ENCODE measurements at places on chromosomes 16 and 17.

- DNase-seq, result no peak
Measured at GRCh38 chr16:6018848-6019489, 921.4 kb upstream of the EEF2KMT start.

GRCh38 chr16:73054125-73054484, 6.2 kb upstream of the ZFHX3 start:
- DNase-seq, result no peak

- DNase-seq, result no peak
Measured at GRCh38 chr17:32931686-32932085, 3.7 kb downstream of the TMEM98 start.

DNA sequence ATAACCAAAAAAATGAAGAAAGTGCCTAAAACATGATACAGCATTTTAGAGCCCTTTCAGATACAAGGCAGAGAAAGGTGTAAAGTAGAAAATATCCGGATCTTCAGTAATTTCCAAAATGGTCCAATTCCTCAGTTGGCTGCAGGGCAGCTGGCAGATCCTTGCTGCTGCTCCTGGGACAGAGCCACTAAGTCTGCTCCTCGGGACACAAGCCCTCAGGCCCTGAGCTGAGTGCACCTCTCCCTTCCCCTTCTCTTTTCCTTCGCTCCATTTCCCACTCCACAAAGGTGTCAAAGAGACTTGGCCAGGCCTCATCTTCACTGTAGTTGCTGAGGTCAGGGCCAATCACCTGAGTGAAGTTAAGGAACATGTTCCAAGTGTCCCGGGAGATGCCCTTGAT, 40.5 kb downstream of the DCUN1D3 start:
- DNase-seq, result no peak

DNA sequence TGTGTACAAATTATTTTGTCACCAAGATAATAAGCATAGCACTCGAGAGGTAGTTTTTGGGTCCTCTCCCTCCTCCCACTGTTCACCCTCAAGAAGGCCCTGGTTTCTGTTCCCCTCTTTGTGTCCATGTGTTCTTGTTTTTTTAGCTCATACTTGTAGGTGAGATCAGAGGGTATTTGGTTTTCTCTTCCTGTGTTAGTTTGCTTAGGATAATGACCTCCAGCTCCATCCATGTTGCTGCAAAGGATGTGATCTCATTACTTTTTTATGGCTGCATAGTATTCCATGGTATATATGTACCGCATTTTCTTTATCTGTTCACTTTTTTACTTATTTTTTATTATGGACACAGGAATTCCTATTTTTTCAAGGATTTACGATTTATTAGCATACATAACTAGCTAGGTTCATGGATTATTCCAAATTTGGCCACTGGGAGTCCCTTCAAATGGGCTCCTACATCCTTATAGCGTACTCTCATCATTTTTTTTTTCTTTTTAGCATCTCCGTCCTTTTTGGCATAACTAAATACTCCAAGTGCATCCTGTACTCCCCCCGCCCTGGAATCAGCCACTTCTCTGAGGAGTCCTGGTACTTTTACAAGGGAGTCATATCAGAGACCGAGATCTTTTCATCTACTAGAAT, 7.3 kb downstream of the TADA2A start:
- DNase-seq, result no peak

GRCh38 chr16:60271025-60271771, 1537.1 kb upstream of the GOT2 start:
- no peak for DNase-seq

GRCh38 chr16:70604407-70605282, 41.7 kb upstream of the IL34 start:
- no peak for DNase-seq

DNA sequence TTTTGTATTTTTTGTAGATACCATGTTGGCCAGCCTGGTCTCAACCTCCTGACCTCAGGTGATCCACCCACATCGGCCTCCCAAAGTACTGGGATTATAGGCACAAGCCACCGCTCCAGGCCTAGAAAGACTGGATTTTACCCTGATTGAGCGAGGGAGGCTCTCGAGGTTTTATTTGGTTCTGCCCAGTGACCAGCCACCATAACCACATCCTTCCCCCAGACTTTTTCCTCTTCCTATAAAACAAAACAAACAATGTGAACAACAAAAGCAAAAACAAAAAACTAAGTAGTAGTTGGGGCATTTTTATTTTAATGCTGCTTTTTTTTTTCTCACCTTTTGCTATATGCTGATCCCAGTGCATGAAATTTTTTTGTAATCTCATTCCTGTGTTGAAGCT, 509.6 kb downstream of the MAF start:
- DNase-seq, result no peak

DNA sequence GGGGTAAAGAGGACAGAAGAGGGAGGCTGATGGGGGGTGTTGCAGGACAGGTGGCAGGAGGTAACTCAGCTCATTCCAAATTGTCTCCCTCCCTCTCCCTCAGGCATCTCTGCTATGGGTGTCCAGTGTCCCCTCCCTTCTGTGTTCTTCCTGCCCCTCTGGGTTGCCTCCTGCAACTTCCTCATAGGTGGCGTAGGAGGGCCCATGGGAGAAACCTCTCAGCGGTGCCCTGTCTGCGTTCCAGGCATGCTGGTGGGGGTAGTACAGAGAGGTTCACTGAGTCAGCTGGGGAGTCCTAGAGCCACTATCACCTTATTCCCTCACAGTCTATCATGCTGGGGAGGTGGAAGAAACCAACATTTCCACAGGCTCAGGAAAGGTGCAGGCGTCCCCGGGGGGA, 14.7 kb upstream of the ODF4 start:
- no peak for DNase-seq

DNA sequence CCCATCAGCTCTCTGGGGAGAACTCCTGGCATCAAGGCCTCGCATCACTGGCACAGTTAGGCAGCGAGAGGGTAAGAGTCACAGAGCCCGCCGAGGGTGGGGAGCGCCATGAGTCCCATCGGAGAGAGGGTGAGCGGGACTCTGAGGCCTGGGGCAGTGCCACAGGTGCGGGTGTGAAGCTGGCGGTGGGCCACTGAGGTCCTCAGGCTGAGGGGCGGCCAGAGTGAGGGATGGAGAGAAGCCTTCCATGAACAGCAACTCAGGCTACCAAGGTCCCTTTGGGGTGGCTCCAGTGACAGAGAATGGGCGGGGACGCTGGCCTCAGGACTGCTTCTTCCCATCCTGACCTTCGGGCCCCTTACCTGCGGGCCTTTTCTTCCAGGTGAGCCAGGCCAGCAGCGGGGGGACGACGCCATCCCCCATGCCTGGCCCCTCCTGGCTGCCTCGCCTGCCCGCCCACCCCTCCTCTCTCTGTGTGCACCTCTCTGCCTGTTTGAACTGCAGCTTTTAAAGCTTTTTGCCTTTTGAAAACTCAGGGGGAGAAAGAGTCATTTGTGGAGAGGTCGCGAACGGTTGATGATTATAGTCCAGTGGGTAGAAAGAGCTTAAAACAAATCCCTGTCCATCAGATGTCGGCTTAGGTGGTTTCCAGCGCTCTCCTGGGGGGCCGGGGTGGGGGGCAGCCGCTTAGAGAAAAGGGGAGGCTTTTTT, 149.3 kb upstream of the GSE1 start:
- DNase-seq, result no peak

DNA sequence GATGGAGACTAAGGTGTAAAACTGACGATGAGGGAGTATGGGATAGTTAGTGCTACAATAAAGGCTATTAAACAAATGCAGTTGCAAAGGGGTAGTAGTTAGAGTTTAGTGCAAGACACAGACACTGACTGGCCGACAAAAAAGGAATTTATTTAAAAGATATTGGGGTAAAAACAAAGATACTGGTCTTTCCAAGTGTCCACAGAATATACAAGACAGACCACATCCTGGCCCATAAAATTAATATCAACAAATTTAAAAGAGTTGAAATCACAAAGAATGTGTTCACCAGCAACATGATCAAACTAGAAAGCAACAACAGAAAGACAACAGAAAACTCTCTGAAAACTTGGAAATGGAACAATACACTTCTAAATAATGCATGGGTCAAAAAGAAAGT, 54.7 kb downstream of the CFDP1 start:
- DNase-seq, result no peak

DNA sequence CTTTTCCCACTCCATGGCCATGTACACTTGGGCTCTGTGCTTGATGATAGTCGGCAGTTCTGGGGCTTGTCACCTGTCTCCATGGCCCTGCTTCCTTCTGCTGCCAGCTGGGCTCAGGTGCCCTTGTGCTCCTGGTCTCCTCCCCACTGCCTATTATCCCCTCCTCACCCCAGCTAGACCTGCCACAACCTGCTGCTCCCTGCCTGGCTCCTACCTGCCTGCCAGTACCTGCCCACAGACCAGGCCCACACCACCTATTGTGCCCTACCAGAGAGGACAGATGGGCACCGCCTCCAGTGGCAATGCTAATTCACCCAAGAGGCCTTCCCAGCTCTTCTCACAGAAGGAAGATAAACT, 538 bp upstream of the RAPGEFL1 start:
- DNase-seq, result no peak

DNA sequence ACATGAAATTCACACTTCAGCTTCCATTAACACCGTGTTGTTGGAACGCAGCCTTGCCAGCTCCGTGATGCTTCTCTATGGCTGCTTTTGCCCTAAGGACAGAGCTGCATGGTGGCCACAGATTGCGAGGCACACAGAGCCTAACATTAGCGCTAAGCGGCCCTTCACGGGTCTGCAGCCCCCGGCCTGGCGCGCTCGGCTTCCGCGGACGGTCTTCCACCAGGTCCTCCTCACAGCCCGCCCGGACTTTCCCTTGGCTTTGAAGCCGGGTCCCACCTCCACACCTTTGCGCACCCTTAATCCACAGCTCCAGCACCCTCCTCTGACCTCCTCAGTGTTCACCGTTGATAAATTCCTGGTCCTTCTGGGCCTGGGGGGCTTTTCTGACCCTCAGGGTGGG, 19.6 kb downstream of the SCGB1C2 start:
- no peak for DNase-seq

DNA sequence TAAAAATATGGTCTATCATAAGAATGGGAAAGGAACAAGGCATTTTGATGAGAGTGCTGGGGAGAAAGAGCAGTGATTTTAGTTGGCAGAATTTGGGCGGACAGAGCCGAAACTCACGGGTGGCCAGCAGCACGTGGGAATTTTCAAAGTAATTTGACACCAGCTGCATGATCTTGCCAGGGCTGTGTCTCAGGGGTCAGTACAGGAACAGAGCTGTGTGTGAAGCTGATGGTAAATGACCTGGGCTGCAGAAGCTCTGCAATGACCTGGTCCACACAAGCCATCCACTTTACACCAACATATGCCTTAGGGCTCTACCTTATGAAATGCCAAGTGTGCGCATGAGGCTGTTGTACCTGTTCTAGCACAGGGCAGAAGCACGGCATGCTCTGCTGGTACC, 112.0 kb downstream of the ZFHX3 start:
- no peak for DNase-seq

- no peak for DNase-seq
Measured at GRCh38 chr16:85466304-85466700, 146.8 kb upstream of the GSE1 start.

- no peak for DNase-seq
Measured at GRCh38 chr17:45828171-45828570, 16.5 kb upstream of the SPPL2C start.

GRCh38 chr17:9628509-9628908, 16.8 kb upstream of the USP43 start:
- DNase-seq, result no peak

DNA sequence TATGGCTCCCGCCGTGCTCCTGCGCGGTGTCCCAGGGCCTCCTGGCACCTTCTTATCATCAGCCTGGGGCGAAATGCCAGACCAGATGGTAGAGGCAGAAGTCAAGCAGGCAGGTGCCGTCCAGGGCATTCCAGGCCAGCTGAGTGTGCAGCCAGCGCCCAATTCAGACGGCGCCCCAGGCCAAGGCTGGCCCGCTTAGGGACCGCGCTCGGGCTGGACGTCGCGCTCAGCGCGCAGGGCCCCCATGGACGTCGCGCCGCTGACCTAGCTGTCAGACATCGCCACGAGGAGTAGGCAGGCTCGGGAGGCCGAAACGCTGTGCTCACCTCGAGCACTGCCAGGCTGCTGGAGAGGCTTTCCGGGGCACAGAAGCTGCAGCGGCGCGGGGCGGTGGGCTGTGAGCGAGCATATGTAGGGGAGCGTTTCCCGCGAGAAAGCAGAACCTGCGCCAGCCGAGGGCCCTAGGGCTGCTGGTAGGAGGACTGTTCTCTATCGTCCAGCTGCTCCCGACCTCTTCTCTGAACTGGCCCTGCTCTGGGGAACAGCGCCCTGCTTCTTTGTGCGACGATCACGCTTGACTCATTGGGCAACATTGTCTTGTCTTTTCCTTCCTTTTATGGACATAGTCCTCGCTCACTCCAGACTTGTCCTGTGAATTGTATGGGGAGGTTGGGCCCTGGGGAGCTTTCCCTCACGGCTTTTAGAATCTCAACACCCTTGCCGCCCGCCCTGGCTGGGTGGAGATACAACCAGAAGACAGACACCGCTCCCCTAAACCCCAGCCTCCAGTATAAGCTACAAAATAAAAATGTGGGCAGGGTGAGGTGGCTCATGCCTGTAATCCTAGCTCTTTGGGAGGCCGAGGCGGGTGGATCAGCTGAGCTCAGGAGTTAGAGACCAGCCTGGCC, 8.4 kb upstream of the CA4 start:
- DNase-seq, result no peak

DNA sequence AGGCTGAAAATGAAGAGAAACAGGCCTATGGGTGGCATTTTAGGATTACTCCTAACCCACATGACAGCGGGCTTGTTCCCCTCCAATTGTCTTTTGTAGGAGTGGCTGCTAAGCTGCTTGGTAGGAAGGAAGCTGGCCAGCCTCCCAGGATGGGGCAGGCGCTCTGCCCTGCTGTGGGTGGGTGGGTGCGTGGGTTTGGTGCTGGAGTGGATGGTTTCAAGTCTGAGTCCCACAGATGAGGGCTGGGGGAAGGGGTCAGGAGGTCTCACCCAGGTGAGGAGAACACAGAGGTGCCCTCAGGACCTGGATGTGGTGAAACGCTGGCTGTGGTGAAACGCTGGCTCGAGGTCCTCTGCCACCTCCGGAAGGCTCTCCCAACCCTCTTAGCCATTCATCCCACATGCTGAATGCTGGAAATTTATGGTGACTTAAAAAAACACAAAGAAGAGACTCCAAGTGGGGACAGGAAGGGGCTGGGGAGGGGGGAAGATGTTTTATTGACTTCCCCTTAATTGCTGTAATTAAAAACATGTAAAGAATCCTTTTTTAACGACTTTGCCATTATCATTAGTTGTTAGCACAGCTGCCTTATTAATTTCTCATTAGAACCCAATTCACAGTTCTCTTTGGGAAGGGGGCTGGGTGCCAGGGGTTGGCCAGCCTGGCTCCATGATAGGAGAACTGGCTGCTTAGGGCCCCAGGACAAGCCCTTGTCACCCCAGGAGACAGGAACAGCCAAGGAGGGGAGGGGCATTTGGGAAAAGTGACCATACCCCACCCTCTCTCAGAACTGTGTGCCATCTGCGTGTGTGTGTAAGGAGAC, 153.5 kb upstream of the CDC42EP4 start:
- no peak for DNase-seq

DNA sequence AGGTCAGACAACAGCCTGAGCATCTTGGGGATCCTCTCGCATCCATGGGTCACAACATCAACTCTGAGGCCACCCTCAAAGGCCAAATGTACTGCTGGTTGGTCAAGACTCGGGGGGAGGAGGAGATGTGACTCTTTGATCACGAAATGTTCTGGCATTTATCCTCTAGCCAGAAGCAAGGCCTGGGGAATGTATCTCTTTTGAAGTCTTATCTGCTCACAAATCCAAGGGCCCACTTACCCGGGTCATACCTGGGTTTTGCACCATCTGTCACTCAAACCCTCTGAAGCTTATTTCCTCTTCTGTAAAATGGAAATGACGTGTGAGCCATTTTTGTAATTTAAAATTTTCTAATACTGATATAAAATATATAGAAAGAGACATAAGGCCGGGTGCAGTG, 13.2 kb downstream of the CA7 start:
- DNase-seq, result no peak

- DNase-seq, result no peak
Measured at GRCh38 chr16:70432723-70433457, 6.0 kb downstream of the ST3GAL2 start.
